ENCODE measurements at places on chromosomes 7 and 10. TPM values are rescaled to one million over a fixed set of nuclear protein-coding genes. Genes with fewer than 3 reads are reported as not detected.

Gene GPR158
- not detected for polyA plus RNA-seq

Gene ANKRD2
- polyA plus RNA-seq: not detected

Gene SPDYE8
- polyA plus RNA-seq: 0.19 TPM

Gene UNCX
- not detected for polyA plus RNA-seq

Gene NEUROG3
- not detected for polyA plus RNA-seq

Gene HTRA1
- not detected for polyA plus RNA-seq

Gene ARMC10
- polyA plus RNA-seq: 33.2 TPM

Gene ANKRD7
- polyA plus RNA-seq: not detected

Gene ZSCAN25
- 11.8 TPM for polyA plus RNA-seq

Gene GLI3
- polyA plus RNA-seq: not detected

Gene ANKRD61
- 0.24 TPM for polyA plus RNA-seq

Gene HMX2
- not detected for polyA plus RNA-seq

Gene ATRNL1
- polyA plus RNA-seq: 2.5 TPM

Gene ZNF804B
- polyA plus RNA-seq: not detected

Gene VSTM4
- not detected for polyA plus RNA-seq

Gene RSU1
- polyA plus RNA-seq: 86.8 TPM

Gene PDK4
- polyA plus RNA-seq: not detected

Gene PRSS37
- not detected for polyA plus RNA-seq

Gene ARHGAP12
- polyA plus RNA-seq: 10.0 TPM

Gene TMEM213
- not detected for polyA plus RNA-seq

Gene GDF2
- not detected for polyA plus RNA-seq

Gene MCM10
- polyA plus RNA-seq: not detected

Gene RTKN2
- 0.05 TPM for polyA plus RNA-seq

Gene SFTPA2
- polyA plus RNA-seq: not detected

Gene ECD
- 29.7 TPM for polyA plus RNA-seq

Gene GIMAP4
- polyA plus RNA-seq: 16.2 TPM

Gene UPK3B
- not detected for polyA plus RNA-seq

Gene MNX1
- polyA plus RNA-seq: not detected

Gene ADCY1
- polyA plus RNA-seq: 0.18 TPM

Gene HNRNPH3
- 122 TPM for polyA plus RNA-seq

Gene RNF148
- not detected for polyA plus RNA-seq

Gene EMX2
- not detected for polyA plus RNA-seq

Gene DEPP1
- not detected for polyA plus RNA-seq

Gene HABP2
- polyA plus RNA-seq: not detected

Gene SAMD9L
- polyA plus RNA-seq: 57.3 TPM

Gene CSGALNACT2
- 12.2 TPM for polyA plus RNA-seq

Gene FGFBP3
- 2.2 TPM for polyA plus RNA-seq

Gene IGFBP3
- 0.33 TPM for polyA plus RNA-seq

Gene ZNF853
- polyA plus RNA-seq: 1.5 TPM

Gene NSMCE4A
- 51.1 TPM for polyA plus RNA-seq

Gene TMEM196
- polyA plus RNA-seq: not detected

Gene PITRM1
- polyA plus RNA-seq: 37.2 TPM

Gene PNLIPRP2
- polyA plus RNA-seq: not detected

Gene SPDYE1
- 0.10 TPM for polyA plus RNA-seq

Gene OR2A14
- polyA plus RNA-seq: not detected

Gene TMEM243
- polyA plus RNA-seq: 125 TPM

Gene TMEM72
- polyA plus RNA-seq: not detected

Gene FAM3C
- 50.4 TPM for polyA plus RNA-seq

Gene DNMBP
- polyA plus RNA-seq: 3.5 TPM

All from IgD-negative memory B cell (primary cell).